ENCODE measurements at places on chromosomes 5 and 9.

DNA sequence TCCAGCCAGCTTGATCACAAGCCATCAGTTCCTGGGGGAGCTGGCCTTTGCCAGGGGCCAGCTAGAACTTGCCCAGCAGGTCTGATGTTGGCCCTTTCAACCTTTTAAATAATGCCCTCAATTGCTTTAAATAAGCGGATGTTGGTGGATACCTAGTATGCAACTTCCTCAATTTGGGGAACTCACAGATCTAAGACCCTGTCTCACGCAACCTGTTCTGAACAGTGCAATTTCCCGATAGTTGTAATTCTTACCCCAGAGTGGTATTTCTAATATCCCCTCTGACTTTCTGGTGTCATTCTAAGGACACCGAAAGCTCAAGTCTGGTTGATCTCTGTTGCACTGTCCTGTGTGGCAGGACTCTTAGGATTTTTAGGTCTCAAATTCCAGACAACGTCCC is 23.1 kb downstream of the GALNT12 start:
- DNase-seq, result no peak

DNA sequence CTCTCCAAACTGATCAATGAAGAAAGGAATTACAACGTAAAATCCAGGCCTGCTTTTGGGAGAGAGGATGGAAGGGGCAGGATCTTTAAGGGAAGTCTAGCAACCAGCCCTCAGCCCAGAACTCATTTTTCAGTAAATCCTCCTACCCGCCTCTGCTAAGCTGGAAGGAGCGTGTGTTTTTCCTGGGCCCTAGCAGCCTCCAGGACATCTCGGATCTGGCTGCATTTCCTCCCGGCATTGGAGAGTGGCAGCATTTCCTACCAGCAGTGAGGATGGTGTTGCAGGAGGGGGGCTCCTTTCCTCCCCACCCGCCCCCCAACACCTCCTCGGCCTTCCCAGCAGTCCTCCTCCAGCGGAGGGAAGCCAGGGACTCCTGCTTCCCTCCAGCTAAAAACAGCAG is 54.5 kb downstream of the DCP2 start:
- DNase-seq, result no peak

DNA sequence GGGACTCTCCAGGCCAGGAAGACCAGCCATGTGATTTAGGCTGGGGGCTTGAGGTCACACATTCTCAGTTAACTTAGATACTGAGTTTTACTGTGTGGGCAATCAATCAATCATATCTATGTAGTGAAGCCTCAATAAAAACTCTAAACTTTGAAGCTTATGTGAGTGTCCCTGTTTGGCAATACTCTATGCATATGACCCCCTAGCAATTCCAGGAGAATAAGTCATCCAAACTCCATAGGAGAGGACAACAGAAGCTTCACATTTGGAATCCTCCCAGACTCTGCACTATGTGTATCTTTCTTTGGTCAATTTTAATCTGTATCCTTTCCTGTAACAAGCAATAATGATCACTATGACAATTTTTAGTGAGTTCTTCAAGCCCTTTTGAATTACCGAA is 216.8 kb upstream of the RGMB start:
- DNase-seq, result no peak

GRCh38 chr5:84606784-84607183 is 222.1 kb upstream of the EDIL3 start:
- DNase-seq, result no peak

- no peak for DNase-seq
Observed at GRCh38 chr5:10509575-10509974, 54.3 kb upstream of the ANKRD33B start.

DNA sequence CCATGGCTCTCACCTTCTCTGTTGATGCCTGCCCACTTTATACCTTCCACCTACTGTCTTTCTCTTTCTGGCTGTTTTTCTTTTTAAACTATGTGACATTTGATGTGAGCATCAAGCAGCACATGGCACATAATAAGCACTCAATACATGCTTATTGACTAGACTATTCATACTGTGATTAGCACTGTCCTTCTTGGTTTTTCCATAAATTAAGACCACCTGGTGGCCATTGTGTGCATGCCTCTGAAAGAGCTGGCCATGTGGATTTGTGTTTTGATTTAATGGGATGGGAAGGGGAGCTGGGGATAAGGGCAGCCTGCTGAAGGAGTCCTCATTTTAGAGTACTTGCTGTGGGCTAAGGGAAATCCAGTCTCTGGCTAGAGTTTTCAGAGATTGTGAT is 79.4 kb downstream of the ARHGEF28 start:
- no peak for DNase-seq

DNA sequence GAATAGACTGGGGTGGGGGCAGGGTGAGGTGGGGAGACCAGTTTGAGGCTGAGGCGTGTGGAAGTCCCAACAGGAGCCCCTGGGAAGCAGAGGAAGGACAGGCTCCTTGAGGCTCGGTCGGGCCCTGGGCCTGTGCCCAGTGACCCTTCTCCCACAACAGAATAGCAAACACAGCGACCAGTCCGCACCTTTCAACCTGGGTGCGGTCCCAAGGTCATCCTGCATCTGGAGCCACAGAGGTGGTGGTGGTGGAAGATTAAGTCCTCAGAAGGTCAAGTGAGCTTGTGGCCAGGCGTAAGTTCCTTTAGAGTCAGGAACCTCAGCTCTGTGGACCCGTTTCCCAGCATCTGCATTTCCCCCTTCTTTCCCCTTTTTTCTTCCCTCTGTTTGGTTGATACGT is 26.0 kb upstream of the ARAP3 start:
- no peak for DNase-seq

- DNase-seq, result no peak
Observed at GRCh38 chr5:66143473-66144073, 527 bp upstream of the SREK1 start.

GRCh38 chr5:50325237-50325832 is 115.8 kb downstream of the EMB start:
- no peak for DNase-seq

DNA sequence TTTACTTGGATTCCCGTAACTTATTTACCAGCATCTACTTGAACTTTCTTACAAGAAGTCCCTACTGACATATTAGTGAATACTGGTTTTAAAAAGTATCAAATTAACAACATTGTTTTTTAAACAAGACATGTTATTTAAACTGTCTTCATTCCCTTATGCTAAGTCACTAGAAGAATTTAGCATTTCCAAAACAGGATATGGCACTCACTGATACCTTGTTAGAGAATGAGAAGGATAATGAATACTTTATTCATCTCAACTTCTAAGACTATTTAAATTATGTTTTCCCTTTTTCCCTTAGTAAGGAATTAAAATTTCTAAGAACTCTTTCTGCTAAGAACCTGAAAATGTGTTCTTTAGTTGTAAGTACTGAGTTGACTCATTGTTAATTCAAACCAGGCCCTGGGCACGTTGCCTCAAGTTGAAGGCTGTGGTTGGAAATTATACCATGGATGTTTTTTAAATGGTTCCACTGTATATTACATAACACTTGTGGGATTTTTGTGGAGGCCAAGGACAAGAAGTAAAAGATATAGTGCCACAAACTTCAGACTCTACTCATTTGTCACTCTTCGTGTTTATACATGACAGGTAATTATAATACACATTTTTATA is 219.0 kb upstream of the EDIL3 start:
- DNase-seq, result no peak

DNA sequence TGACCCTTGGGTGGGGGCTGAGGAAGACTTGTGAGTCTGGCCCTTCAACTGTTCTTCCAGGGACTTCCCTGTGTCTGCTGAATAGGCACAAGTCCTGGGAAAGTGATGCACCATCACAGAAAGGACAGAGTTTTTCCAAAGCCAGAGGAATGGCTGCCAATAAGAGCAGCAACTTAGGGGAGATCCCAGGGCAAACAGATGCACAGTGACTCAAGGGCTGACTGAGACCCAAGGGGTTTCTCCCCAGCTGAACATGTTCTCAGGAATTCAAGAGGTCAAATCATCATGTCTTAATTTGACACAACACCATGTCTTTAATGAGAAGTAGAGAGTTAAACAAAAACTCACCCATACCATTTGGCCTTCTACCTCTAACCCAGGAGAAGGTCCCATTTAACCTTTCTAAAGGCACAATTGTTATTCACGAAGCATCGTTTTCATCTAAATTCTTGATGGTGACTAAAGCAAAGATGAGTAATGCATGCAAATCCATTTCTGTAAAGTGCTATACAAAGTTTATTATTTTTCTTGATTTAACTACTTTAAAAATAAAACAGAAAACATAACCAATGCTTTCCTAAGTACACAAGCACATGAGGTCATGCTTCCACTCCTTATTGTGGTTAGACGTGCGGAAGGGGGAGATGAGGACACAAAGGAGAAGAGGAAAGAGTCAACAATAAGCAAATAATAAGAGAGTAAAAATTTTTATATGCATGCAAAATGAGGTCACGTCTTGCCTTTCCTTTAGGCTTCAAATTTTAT is 324.1 kb downstream of the PLK2 start:
- DNase-seq, result no peak

DNA sequence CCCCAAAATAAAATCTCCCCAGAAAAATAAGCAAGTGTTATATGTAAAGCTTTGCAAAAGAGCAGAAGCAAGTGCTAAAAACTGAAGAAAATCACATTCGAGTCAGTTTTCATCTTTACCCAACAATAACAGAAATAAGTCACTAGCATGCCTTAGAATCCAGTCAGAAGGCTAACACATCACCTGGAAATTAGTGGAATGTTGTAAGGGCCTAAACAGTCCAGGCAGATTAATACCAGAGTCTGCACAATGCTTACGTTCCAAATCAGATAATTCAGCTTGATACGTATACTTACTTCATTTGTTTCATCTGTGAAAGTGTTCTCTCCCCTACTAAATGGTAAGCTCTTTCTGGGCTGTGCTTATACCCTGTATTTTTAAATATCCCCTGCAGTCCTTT is 42.7 kb downstream of the SUSD1 start:
- DNase-seq, result no peak

DNA sequence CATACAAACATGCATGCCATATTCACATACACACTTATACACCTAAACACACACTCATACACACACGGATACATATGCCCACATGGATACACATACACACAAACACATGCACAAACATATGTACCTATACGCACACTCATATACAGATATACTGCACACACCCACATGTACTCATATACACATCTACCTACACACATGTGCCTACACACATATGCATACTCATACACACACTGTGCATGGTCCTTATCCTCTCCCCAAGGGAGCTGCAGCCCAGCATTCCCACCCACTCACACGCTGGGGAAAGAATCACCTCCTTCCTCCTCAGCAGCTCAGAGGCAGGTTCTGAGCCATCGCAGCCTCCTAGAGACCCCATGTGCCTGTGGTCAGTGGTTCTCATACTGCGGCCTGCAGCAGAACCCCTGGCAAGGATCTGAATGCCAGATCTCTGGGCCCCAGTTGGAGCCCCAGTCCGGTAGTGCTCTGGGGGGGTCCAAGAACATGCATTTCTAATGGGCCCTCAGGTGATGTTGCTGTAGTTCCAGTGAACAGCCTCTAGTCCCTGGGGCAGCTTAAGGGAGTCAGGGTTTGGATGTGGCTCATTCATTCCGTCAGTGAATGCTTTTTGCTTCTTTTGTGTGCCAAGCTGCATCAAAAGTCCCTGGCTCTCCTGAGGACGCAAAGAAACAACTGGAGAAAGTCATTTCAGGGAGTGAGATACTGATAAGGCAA is 39.0 kb downstream of the SEMA4D start:
- no peak for DNase-seq

DNA sequence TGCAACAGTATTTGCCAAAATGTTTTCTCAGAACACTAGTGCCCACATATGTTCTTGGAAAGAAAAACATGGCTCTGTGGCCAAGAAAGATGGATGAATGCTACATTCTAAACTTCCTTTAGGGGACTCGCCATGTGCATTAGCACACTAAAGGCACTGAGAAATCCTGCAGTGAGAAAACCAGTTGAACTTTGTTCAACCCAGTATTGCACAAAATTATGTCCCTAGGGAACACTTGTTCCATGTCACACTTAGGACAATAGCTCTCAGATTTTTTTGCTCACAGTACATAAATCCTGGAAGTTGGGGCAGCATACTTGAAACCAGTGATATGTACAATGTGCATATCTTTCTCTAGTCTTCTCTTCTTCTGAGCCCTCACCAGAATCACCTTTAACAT is 96.6 kb downstream of the ADRB2 start:
- no peak for DNase-seq

DNA sequence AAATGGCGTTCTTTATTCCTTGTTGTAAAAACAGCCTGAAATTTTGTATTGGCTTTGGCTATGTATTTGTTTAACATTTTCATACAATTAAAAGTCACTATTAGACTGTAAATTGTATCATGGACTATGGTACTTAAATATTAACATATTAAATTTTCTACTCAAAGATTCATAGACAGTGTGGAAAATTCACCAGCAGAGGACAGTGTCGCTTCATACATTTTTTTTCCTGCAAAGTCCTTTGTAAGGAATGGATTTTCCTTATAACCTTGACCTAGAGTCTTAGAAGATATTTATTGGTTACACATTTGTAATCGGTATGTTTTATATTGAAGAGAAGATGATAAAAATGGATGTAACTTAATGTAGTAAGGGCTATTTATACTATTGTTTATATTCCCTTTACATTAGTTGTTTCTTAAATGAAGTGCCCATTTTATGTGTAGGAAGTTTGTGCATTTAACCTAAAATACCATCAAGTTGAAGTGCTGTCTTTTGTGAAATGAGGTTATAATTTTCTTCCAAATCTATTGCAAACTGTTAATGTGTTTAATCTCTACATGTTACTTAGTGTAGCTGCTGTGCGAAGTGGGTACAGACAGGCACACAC is 150.1 kb downstream of the KDM4C start:
- DNase-seq, result no peak

- no peak for DNase-seq
Observed at GRCh38 chr9:72332351-72332750, 32.7 kb downstream of the ZFAND5 start.

DNA sequence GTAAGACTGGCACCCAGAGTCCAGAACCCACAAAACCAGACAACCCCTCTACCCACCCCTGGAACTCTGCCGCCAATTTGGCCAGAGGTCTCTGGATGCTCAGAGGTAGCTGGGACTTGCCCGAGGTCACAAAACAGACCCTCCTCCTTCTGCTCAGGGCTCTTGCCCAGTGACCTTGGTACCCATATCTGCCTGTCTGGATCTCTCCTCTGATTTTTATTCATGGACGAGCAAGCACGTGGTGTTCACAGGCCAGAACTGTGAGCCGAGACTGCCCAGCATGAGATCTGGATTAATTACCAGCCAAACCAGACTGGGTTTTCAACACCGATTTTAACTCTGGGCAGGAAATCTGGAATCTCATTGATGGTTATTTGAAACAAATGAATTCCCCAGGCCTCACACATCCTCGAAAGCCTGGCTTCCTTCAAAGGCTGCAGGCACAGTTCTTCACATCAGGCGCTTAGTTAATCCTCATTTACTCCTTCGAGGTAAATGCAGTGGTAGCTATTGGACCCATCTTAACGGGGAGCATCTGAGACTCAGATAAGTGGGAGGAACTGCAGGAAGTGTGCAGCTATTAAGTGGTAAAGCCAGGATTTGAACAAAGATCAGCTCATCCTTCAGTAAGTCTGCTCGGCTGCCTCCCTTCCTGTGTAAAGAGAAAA is 21.4 kb downstream of the COL27A1 start:
- no peak for DNase-seq

DNA sequence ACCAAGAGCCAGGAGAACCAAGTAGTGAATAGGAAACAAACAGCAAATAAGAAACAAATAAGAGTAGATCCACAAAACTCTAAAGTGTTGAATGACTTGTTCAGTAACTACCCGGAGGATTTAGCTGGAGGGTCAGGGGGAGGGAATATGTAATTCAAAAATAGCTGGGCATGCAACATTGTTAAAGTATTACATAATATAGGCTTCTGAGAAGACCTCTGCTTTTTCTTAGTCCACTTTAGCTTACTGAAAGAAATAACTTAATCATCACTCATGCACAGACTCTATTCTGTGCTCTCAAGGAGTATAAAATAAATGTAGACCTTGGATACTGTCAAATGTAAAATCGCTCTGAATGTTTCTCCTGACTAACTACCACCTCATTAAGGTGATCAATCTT is 183.2 kb upstream of the POU5F2 start:
- no peak for DNase-seq

All from stimulated activated CD4-positive, alpha-beta T cell treated with anti-CD3 and anti-CD28 coated beads, TNF-alpha, amount 100 ng/mL, for 24 hours (primary cell).